Activated CD4-positive, alpha-beta memory T cell treated with anti-CD3 and anti-CD28 coated beads, Interleukin-2, amount 10 ng/mL, durations not matched to agents 7 days and 5 days (primary cell): ENCODE measurements at places on chromosomes 12 and 14. TPM values are rescaled to one million over a fixed set of nuclear protein-coding genes. Genes with fewer than 3 reads are reported as not detected.
A peak's percentile ranks its signal among the peaks of the same experiment; 100 is the strongest.

DNA sequence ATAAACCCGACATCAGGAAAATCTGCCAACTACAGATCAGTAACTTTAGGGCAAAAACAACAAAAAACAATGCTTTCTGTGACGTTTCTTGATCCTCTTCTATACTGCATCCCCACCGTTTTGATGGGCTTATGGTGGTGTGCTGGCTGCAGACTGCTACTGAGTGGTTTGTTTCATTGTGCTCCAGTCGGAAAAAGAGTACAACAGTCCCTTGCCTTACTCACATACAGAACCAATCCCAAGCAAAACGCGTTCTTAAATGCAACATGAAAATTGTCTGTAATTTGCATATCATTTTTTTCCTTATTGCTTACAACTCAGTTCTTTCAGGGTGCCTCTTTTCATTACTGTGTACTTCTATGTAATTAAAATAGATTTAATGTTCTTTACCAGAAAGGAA lies 2.3 kb downstream of the ETV6 start:
- no peak for DNase-seq

DNA sequence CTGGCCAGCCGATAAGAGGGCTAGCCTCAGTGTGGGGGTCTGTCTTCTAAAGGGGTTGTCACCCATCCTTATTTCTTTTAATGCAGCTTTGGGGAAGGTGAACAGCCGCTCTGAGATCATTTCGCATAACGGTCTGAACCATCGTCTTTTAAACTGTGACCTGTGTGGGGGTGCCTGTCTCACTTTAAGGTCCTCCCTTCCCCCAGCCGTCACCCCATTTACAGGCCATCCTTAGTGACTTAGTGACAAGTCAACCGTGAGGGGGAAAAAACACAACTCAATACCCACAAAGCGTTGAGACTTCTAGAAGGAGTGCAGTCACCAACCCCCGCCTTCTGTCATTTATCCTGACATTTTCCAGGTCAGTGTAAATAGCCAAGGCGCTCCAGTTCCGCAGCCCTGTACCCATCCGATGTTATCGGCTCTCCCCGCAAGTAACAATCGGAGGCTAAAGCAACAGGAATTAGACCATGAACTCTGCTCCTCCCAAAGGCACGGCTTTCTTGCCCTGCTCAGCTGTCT lies 505 bp upstream of the DENND5B start:
- DNase-seq = no peak

DNA sequence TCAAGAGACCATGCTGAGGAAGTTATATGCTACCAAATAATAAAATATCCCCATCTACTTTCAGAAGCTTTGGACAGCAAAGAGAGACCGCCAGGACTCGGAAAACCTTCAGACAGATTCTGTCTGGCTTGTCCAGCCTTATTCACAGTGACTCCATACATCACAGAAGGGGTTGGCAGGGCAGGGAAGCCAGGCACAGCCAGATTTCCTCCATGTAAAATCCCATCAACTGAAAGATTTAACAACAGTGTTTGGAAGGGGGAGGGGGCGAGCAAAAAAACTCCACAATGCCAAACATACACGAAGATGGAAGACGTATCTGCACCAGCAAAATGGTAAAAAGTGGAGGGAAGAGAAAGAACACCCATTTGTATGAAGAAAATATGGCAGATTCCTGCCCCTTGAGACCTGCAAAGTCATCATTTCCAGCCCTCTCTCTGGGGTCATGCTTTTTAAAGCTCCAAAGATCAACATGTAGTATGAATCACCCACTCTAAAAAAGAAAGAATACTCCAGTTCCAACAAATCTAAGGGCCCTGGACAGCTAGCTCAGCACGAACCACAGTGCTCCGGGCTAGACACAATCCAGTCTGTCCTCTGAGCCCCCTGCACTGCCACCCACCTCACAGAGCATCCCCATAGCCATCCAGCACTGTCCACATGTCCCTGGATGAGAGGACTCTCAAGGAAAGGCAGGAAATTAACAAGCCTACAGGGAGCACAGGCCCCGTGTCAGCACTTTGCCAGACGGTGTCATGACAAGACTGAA lies 116.4 kb downstream of the DICER1 start:
- peak; percentile 8 for DNase-seq

TSPAN8 gene
- total RNA-seq = not detected

- no peak for DNase-seq
These were observed 11.9 kb downstream of the PTGDR start for GRCh38 chr14:52279408-52279807.

DNA sequence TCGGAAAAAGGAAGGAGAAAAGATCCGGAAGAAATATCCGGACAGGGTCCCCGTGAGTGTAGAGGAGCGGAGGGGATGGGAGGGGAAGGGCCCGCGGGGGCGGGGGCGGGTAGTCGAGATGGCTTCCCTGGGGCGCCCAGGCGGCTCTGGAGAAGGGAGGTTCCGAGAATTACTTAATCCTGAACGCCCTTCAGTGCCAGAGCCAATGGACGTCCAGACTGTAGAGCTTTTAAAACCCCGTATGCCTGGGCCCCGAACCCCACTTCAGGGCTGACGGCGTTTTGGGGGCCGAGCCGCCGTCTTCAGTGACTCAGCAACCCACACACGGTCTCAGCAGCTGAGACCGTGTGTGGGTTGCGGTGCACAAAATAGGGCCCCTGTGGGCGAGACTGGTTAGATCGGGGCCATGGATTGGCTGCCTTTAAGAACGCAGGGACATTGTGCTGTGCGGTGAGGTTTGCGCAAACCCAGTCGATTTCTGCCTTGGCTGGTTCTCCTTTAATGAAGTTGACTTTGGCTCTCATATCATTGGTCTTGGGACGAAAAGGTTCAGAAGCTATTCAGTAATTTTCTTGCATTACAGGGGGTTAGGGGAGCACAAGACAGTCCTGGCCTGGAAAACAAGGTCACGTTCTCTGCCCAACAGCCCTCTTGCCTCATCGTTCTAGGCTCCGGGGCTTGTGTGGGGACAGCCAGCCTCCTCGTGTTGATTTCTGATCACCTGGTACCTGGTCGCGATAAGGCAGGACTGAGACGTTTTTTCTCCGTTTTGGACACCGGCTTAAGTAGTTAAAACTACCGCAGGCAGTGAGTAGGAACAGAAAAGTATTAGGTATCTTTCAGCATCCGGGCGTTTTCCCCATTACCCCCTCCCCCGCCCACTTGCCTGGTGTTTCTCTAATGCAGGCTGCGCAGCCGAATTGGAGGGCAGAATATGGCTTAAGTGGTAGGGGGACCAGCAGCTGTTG lies 775 bp downstream of the GABARAPL1 start:
- DNase-seq = peak; percentile 78

DNA sequence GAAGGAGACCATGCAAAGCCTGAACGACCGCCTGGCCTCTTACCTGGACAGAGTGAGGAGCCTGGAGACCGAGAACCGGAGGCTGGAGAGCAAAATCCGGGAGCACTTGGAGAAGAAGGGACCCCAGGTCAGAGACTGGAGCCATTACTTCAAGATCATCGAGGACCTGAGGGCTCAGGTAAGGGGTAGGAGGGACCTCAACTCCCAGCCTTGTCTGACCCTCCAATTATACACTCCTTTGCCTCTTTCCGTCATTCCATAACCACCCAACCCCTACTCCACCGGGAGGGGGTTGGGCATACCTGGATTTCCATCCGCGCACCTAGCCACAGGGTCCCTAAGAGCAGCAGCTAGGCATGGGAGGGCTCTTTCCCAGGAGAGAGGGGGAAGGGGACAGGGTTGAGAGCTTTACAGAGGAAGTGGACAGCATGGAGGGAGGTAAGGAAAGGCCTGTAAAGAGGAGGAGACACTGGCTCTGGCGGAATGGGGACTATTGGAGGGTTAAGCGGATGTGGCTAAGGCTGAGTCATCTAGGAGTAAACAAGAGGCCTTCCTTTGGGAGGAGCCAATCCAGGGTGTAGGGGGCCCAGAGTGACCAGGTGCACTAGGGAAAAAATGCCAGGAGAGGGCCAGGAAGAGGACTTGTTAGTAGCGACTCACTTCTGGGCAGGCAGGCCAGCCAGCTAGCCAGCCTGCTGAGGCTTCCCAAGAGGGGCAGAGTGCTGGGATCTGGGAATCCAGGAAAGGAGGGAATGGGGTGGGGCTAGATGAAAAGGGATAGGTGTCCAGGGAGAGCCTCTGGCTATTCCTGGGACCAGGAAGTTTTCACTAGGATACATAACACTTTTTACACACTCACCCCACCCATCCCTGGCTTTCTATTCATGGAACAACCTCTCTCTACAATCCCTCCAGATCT lies 754 bp downstream of the KRT18 start:
- DNase-seq = no peak
